ENCODE measurements at places on chromosomes 4 and X.

GRCh38 chr4:75566911-75567310 is 11.0 kb downstream of the ODAPH start:
- no peak for DNase-seq

DNA sequence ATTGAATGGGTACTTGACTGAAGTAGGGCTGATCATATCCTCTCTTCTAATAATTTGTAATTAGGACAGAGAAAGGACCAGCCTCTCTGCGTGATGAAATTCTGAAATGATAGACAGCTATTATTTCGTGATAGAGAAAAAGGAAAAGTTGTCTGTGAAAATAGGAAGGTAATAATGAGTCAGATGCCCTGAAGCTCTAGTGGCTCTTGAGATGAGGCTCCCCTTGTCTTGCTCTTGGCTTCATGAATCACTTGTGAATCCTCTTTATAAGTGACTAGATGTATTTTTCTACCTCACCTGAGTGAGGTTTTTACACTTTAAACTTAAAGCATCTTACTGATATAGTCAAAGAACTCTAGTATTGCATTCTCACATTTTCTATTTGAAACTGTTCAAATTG is 888.9 kb downstream of the PCDH18 start:
- DNase-seq = no peak

GRCh38 chr4:145881989-145882388 is 56.6 kb downstream of the ZNF827 start:
- DNase-seq = no peak

DNA sequence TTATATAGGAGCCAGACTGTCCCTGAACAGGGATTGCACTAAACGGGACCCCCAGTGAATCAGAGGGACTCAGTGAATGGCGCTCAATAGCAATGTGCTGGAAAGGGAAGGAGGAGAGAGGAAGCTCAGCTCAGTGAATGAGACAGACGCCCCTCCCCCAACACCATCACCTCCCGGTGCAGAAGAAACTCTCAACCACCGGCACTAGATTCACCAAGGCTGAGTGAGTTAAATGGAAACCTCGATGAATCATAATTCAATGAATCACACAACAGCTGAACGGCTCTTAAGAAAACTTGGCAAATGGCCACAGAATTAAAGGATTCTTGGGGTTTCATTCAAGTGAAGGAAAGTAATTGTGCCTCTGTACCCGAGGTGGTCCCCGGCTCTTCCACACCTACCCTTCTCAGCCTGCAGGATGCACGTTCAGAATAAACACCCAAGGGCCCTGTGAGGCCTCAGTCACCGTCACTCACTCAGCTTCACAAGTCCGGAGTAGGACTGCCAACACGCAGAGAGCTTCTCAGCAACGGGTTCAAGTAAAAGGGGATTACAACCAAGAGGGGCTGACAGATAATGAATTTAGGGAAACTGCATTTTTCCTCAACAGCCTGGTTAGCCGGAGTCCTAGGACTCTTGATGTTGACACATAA is 29.3 kb downstream of the CRMP1 start:
- DNase-seq = peak; percentile 81

DNA sequence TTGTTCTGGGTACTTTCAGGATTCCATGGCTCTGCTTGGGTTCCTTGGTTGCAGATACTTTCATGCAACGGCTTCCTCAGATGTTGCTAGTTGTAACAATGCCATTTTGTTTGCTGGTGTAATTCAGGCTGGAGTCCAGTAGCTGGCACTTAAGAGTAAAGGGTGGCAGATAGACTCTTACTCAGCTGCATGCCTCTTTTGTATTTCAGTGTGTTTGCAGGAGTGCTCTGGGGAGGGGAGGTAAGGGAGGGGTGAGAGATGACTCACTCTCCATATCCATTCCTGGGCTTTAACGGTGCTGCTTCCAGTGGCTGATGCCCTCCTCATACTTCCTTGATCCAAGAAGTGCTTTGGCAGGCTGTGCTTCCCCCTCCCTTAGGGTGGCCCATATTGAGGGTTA is 155.2 kb downstream of the ZNF330 start:
- DNase-seq = peak; percentile 10

DNA sequence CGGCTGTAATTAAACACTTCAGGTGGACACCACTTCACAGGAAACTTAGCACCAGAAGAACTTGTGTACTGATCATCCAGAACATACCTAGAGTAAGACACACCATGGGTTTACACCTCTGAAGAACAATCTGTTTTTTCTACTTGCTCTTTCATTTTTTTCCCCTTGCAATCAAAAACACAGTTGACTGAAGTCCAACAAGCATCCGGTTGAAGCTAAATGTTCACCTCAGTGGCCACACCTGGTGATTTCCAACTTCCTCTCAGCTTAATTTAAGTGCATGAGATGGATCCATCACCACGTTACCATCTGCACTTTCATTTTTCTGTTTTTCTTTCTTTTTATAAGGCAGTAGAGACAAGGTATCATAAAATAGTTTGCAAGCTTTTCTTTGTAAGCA is 4.9 kb upstream of the TXK start:
- no peak for DNase-seq

DNA sequence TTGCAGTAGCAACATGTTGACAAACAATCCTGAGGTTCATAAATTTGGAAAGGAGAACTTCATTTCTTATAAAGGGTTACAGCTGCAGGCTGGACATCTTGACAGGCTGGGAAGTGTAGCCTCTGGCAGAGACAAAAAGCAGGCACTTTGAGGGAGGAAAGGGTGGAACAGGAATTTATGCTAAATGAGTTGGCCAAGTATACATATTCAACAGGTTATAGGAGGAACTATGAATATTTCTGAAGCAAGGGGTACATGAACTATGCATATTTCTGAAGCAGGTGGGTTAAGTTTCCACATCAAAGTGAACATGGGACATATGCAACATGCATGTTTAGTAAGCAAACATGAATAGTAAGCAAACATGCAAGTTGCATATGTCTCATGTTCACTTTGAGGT is 1.6 kb upstream of the ANTXR2 start:
- no peak for DNase-seq

GRCh38 chr4:153366486-153366885 is 22.0 kb downstream of the MND1 start:
- DNase-seq = no peak

GRCh38 chr4:10808591-10808990 is 124.0 kb upstream of the CLNK start:
- no peak for DNase-seq

DNA sequence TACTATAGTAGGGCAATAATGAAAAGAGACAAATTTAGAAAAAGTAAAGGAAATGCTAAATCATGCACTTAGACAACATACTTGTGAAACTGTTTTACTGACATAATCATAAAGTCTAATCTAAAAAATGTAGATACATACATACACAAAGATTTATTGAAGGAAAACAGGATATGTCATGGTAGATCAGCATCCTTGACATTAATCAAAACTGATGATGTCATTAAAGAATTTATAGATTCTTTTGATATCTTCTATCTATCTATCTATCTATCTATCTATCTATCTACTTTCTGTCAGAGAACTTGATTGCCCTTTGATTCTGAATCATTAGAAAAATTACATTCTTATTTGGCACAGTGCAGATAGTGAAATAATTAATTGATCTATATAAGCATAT is 311.3 kb downstream of the CCSER1 start:
- DNase-seq = no peak

Measured in Kasumi-1 (cell line).